ENCODE measurements at places on chromosomes 7 and 10.

DNA sequence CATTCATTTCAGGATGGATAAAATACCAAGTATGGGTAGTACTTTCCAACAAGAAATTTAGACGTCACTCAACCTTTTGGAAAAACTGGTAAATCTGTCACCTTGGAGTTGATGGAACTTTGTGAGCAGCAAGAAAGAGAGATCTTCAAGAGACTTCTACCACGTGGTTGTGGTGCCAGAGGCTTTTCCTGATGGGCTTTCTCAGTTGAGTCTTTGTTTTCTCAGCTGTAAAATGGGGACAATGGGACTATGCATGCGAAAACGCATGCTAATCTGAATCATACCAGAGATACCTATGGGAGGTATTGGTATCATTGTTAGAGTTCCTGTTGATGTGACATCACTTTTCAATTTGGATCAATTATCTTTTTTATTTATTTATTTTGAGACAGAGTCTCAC is 59.4 kb downstream of the THNSL1 start:
- DNase-seq: no peak

GRCh38 chr7:112238852-112239610 is 32.5 kb downstream of the ZNF277 start:
- peak; percentile 63 for DNase-seq

GRCh38 chr7:22323714-22324113 is 33.2 kb downstream of the RAPGEF5 start:
- no peak for DNase-seq

DNA sequence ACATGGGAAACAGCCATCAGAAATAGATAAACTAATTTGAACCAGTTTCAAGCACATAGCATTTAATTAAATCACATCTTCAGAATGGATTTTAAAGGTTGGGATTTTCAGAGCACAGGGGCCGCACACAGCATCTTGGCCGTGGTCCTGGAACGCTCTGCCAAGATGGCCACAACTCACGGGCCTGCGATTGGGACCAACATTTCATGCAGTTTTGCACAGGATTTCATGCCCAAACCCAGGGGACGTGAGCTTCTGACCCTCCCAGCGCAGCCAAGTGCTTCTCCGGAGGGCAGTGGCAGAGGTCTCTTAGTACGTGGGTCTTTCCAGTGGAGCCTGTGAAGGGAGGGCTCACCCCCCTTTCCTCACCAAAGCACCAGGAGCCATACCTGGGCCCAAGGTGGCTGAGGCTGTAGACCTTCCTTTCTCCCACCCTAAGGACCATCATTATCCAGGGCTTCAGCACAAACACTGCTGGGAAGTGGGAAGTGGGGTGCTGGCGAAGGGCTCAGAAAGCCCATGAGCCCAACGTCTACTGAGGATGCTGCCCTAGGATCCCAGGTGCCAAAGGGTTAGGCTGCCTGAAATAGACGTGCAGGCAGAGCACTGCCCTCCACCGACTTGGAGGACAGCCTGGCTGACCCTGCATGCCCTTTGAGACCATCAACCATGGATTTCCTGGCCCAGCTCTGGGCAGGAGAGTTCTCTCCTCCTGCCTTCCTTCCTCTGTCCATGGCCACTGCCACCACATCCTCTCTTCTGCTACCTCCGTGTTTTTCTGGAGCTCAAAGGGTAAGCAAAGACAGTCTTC is 611.2 kb upstream of the MGMT start:
- DNase-seq: no peak

DNA sequence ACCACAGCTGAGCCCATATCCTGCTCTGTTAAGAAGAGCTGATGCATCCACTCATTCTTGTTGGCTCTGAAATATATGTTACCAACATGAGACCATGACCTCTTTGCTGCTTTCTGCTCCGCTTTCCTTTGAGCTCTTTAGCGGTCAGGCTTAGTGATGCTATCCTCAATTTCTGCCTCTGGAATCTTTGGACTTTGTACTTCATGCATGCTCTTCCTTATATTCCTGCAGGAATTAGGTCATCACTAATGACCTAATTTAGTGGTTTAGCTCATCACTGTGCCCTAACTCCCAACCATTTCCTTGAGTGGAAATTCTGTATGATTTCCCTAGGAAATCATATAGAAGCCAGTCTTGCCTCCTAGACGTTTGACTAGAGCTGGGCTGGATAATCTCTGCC is 119.5 kb downstream of the AOAH start:
- no peak for DNase-seq

GRCh38 chr10:85643171-85643844 is 723.3 kb downstream of the GRID1 start:
- DNase-seq: no peak

DNA sequence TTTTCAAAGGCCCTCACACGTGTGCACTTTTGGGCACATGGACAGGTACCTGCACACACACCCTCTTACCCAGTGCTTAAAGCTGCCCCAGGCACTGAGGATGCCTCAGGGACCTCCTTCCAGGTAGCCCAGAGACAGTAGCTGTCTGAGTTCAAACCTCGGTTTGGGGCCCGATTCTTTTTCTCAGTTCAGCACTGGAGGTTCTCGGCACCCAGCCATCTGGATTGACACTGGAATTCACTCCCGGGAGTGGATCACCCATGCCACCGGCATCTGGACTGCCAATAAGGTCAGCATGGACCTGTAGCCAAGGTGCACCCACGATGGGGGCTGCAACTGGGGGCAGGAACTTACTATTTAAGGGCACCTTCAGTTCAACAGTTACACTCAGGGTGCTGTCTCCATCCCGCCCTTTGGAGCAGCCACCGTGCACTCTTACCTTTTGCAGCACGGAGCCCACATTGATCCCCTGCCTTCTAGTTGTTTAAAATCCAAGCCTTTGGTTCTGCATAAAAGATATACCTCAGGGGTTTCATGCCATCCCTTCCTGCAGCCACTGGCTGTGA is 17.7 kb downstream of the CPA5 start:
- no peak for DNase-seq

- DNase-seq: no peak
Measured at GRCh38 chr10:121352231-121352855, 245.9 kb downstream of the FGFR2 start.

GRCh38 chr7:85061456-85061855 is 125.4 kb downstream of the SEMA3D start:
- no peak for DNase-seq

DNA sequence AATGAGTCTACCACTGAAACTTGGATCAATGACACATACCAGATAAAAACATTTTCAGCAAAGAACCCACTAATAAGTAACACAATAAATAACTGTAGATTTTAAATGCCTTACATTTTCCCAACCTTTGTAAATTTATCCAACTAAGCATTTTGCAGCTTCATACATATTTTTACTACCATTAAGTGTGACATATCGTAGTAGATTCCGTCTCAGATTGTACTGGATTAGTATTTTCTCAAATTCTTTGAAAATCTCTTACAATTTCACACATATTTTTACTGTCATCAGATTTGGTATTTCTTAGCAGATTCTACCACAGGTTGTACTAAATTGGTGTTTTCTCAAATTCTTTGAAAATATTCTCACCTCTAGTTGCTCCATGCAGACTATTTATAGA is 26.0 kb downstream of the CCDC71L start:
- no peak for DNase-seq

DNA sequence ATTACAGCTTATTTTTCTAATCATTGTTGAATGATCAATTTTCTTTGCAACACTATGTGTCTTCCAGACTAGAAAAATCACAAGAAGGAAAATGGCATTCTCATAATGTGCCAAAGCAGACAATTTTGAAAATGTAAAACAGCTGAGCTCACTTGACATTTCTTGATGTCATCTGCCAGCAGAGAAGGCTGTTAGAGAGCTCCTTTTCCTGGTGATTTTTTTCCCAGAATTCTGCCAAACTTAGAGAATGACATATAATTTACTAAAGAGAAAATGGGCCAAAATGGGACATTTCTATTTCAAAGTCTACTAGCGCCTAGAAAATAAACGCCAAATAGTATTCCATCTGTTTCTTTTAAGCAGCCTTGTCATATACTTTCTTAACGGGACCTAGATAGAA is 88.9 kb upstream of the CSTF2T start:
- no peak for DNase-seq

GRCh38 chr7:28409716-28410627 is 2.3 kb upstream of the CREB5 start:
- DNase-seq: no peak

DNA sequence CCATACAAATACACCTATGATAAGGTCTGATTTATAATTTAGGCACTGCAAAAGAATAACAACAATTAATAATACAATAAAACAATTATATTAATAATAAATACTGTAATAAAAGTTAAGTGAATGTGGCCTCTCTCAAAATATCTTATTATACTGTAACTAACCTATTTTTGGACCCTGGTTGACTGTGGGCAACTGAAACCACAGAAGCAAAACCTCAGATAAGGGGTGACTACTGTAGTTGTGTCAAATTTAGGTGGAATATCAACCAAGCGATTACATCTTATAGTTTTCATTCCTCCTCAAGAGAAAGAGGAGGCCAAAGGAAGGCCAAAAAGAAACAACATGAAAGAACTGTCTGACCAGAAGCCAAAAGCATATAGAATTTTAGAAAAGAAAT is 103.9 kb downstream of the SKAP2 start:
- no peak for DNase-seq

GRCh38 chr10:26438534-26439341 is 597 bp downstream of the APBB1IP start:
- no peak for DNase-seq

Measured in LNCaP clone FGC (cell line).